H9 (cell line): ENCODE measurements at places on chromosomes 5 and 9.
A peak's percentile ranks its signal among the peaks of the same experiment; 100 is the strongest.

DNA sequence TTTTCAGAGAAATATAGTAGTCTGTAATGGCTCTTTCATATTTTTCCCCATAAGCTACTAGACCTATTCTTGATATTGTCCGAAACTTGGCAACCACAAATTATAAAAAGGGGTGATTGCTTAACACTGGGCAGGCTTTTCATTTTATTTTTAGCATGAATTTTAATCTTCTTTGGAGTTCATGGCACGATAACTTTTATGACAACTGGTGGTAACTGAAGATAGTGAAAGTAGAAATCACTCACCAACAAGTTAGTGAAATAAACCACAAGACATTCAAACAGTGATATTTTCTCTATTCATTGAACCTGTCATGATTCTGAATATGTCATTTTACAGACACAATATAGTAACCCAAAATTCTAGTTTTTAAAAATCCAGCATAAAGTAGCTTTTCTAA, 213.9 kb downstream of the PRDM9 start:
- DNase-seq, result no peak

DNA sequence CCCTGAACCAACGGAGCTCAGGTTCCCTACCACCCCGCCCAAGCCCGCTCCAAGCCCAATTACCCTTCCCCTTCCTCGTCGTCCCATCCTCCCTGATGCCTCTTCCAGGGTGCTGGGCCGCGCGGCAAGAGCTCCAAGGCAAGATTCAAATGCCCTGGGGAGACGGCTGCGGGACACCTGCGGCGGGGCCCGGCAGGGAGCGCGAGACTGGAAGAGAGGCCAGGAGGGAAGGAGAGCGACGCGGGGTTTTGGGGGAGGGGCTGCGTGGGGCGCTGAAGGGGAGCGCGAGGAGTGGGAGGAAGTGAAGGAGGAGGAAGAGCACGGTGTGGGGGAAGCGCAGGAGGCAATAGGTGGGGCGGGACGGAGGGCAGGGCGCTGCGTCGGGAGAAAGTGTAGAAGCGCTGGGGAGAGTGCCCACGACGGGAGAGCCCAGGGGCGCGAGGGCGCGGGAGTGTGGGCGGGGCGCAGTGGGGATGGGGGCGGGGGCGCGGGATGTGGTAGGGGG, 975 bp upstream of the NXNL2 start:
- DNase-seq, result peak; percentile 68

GRCh38 chr5:131147258-131147657, 17.8 kb downstream of the HINT1 start:
- no peak for DNase-seq

GRCh38 chr5:72451741-72452505, 55.3 kb downstream of the ZNF366 start:
- no peak for DNase-seq

- no peak for DNase-seq
These were observed 301.4 kb downstream of the PDE4D start for GRCh38 chr5:59592101-59592500.

GRCh38 chr9:74942801-74943200, 9.9 kb downstream of the C9orf40 start:
- DNase-seq, result no peak

GRCh38 chr5:17177501-17178372, 39.7 kb upstream of the BASP1 start:
- no peak for DNase-seq

DNA sequence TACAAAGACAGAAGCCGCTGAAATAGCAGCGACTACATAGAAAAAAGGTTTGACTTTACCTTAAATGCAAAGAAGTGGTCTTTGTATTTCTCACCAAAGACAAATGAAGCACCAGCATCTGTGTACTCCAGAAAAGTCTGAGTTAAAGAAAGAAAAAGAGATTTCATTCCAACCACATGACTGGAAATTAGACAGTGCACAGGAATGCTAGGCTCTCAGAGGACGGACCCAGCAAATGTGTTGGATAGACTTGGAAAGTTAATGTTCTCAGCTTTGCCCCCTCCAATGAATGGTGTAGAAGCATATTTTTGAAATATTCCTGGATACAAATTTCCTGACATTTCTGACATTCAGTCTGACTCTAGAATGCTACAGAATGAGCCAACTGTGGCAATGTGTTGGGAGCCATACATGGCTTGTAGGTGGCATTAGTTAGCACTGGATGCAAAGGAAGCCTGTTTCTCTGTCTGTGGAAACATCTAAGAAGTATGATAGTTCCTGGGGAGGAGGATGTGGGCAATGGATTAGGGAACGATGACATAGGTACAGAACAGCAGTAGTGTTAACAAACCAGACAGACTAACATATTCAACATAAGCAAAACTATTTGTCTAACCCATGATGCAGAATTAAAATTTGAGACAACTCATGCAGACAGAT, 43.3 kb downstream of the SLC28A3 start:
- DNase-seq, result no peak

DNA sequence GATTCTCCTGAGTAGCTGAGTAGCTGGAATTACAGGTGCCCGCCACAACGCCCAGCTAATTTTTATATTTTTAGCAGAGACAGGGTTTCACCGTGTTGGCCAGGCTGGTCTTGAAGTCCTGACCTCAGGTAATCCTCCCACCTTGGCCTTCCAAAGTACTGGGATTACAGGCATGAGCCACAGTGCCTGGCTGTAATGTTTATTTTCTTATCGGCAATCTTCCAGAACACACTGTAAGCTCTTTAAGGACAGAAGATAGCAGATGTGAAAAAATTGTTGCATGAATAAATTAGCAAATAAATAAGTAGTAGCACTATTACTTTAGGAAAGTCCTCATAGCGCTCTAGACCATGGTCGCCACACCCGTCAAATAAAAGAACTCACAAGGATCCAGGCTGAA, 100.5 kb downstream of the ENC1 start:
- no peak for DNase-seq

DNA sequence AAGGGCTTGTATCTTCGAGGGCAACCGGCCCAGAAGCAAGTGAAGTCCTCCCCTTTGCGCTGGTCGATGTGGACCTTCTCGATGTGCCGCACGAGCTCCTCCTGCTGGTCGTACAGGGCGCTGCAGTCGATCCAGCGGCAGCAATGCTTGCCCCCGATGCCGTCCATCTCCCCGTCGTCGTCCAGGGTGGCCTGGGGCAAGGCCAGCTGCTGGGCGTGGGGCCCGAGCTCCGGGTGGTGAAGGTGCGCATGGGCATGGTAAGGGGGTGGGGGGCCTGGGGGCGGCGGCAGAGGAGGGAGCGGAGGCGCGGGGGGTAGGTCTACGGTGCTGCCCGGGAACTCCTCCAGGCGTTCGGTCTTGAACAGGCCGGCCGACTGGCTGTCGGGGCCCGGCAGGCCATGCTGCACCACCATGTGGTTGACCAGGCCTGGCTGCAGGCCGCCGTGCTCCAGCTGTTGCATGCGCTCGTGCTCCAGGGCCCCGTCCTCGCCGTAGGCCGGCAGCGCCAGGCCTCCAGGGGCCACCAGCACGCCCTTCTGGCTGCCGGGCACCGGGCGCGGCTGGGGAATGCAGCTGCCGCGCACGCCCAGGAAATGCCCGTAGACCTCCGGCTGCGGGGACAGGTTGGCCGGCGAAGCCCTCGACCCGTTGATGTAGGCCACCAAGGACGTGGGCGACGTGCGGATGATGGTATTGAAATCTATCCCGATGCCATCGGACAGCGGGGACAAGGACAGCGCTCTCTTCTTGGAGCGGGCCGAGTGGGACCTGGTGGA, 181.8 kb downstream of the GLIS3 start:
- DNase-seq, result peak; percentile 68

GRCh38 chr5:15515229-15515628, 15.2 kb downstream of the FBXL7 start:
- DNase-seq, result no peak

DNA sequence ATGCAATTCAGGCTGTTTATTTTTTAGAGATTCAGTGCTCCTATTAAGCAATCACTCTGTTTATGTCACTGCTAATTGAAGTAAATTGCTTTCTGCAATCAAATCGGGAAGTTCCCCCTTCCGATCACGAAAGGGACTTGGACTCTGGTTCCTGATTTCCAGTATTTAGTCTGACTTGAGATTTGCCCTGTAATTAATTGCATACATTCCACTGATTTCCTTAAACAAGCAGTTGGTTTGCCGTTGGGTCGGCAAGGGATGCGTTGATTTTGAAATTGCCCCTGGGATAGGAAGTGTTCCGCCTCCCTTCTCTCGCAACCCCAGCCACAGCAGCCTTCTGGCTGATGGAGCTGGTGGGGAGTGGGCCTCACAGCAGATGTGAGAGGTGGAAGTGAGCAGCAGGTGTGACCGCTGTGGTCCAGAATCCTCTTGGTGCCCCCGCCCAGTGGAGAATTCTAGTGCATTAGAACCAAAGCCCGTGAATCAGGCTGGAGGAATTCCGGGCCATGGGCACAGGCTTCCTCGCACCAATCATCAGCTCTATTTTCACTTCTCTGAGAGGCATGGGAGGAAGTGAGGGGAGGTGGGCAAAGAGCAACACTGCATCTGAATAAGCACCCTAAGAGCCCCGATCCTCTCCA, 102.5 kb downstream of the SPRY4 start:
- no peak for DNase-seq

DNA sequence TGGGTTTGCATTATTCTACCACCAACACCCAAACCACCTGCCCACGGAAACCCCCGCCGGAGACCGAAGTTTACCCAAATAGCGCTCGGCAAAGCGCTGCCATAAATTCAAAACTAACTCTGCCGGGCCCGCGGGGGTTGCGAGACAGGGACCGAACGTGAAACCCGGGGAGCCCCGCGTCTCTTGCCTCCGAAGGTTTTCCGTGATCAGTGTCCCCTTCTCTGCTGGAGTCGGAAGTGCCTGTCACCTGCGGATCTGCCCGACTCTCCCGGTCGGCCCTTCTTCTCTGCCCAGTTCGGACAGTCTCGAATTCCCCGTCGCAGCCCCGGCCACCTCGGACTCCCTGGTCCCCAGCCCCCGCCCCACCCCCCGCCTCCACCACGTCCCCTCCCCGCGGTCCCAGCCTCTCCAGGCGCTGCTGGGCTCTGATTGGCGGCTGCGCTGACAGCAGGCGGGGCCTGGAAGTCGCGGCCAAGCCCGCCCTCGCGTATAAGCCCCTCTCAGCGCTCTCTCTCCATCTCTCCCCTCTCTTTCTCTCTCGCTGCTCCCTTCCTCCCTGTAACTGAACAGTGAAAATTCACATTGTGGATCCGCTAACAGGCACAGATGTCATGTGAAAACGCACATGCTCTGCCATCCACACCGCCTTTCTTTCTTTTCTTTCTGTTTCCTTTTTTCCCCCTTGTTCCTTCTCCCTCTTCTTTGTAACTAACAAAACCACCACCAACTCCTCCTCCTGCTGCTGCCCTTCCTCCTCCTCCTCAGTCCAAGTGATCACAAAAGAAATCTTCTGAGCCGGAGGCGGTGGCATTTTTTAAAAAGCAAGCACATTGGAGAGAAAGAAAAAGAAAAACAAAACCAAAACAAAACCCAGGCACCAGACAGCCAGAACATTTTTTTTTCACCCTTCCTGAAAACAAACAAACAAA, at the start of gene RORB:
Gene RORB (plus strand): TSS at position 517 of the 929 bp plus-strand sequence. CDS start 642 bp downstream, outside the sequence.
- peak; percentile 90 for DNase-seq

- no peak for DNase-seq
These were observed 32.7 kb upstream of the SLC9A3 start for GRCh38 chr5:556909-557441.

GRCh38 chr5:112878760-112879159, 17.7 kb downstream of the SRP19 start:
- DNase-seq, result no peak

GRCh38 chr5:74196233-74196632, 444.3 kb downstream of the ENC1 start:
- no peak for DNase-seq

- no peak for DNase-seq
These were observed 84.3 kb upstream of the SLC1A3 start for GRCh38 chr5:36521838-36522745.

GRCh38 chr5:77231471-77232138, 21.1 kb downstream of the PDE8B start:
- DNase-seq, result no peak

- no peak for DNase-seq
These were observed 334.9 kb downstream of the BNC2 start for GRCh38 chr9:16535555-16535954.

DNA sequence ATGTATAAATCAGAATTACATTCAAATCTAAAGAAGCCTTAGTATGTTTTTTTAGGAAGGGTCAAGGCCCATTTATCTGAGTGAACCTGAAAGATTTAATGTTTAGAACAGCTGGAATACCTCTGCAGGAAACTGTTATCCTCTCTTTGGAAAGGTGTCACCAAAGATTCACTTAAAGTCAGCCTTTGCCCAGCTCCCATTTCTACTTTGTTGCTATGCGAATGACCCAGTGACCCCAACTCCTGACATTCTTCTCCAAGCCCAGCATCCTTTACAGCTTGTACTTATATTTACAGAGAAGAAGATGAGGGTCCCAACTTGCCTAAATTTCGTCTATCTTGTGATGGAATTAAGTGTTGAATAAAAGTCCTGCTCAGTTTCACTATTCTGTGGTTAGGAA, 1198.6 kb downstream of the CDH12 start:
- no peak for DNase-seq

- DNase-seq, result no peak
These were observed 127.1 kb downstream of the DIRAS2 start for GRCh38 chr9:90515510-90515909.

- no peak for DNase-seq
These were observed 115.2 kb downstream of the BOD1 start for GRCh38 chr5:173501271-173501670.

DNA sequence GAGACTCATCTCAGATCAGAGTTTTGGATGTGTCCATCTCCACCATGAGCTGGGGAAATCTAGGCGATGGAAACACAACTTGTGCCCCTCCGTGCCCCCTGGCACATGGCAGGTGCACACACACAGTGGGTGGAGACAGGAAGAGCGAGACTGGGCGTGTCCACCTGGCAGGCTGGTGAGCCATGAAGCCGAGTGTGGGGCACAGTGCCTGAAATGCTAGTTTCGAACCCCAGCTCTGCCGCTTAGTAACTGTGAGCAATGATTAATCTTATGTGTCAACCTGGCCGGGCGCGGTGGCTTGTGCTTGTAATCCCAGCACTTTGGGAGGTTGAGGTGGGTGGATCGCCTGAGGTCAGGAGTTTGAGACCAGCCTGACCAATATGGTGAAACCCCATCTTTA, 80.8 kb upstream of the RNU6ATAC start:
- DNase-seq, result no peak

DNA sequence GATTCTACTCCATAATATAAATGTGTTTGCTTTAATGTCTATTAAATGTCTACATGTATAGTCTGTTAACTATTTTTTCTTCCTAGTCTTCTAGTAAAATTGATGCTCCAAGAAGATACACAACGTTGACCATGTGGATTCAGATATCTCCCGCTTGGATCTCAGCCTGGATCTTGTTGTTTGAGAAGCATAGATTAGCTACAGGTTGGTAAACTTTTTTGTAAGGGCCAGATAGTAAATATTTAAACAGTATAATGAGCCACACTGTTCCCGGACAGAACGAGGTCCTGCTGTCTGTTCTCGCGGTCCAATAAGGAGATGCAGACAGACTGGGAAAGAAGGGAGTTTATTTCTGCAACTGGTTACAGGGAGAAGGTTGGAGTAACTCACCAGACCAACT, 86.2 kb upstream of the IL12B start:
- DNase-seq, result no peak
